ENCODE measurements at places on chromosomes 13 and 19.

- no peak for ATAC-seq
Measured at GRCh38 chr13:97432232-97432916, 1.6 kb upstream of the RAP2A start.

GRCh38 chr19:35618857-35619256 lies 6.3 kb downstream of the HAUS5 start:
- ATAC-seq, result peak; percentile 41

- ATAC-seq, result no peak
Measured at GRCh38 chr19:5138606-5139582, 170.0 kb downstream of the KDM4B start.

DNA sequence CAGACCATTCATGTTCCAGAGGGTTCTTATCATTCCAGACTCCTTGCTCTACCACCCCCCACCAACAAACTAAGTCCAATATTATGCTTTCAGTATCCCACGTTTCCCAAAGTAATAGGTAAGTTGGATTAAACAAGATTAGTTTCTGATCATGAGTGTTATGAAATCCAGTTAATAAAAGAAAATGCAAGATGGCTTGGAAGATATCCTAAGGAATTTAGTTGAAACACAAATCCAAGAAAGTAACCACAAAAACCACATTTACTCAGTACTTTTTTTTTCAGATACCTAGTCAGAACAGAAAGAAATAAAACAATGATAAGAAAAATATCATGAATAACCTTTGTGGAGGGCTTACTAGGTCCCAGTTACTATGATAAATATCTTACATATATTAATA lies 119.4 kb upstream of the MIR17HG start:
- no peak for ATAC-seq

DNA sequence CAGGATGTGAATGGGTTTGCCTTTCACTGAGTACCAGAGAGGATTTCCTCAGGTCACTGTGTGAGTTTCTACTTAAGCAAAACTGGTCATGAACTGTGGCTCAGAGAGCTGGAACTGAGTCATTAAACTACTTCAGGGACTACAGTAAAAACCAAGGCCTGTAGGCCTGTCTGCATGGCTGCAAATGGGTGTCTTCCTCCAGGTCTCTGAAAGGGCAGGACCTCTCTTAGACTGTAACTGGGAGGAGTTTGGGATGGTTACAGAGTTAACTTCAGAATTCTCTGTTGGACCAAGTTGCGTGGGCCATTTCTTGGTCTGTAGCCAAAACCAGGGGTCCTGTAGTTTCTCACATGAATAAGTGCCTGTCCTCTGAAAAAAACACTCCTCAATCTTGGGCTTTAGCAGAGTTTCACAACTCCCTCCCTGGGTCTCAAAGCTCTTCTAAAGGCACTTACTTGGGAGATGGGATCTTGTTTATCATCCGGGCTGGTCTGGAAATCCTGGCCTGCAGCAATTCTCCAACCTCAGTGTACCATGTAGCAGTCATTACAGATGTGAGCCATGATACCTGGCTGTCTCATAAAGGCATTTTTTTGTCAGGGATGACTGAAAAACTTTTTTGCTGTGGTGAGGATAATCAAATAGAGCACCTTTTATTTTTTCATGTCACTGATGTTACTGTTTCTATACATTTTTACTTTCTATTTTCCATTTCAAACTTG lies 19.7 kb downstream of the ZNF714 start:
- ATAC-seq, result no peak

DNA sequence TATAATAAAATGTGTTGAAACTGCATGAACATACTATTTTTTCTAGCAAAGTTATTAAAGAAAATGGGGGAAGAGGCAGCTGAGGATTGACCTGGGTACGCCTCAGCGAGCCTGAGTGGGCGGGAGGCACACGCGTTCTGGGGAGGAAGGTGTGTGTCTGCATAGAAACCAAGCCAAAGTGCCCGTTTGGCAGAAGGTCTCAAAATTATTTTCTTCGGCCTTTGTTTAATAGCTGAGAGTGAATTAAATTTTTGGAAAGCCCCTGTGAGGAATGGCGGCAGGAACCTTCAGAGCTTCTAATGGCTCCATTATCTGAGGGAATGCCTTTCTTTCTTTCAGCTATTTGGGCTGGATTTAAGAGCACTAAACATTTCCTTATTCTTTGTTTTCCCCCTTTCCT lies 5.2 kb downstream of the ZIC2 start:
- no peak for ATAC-seq

DNA sequence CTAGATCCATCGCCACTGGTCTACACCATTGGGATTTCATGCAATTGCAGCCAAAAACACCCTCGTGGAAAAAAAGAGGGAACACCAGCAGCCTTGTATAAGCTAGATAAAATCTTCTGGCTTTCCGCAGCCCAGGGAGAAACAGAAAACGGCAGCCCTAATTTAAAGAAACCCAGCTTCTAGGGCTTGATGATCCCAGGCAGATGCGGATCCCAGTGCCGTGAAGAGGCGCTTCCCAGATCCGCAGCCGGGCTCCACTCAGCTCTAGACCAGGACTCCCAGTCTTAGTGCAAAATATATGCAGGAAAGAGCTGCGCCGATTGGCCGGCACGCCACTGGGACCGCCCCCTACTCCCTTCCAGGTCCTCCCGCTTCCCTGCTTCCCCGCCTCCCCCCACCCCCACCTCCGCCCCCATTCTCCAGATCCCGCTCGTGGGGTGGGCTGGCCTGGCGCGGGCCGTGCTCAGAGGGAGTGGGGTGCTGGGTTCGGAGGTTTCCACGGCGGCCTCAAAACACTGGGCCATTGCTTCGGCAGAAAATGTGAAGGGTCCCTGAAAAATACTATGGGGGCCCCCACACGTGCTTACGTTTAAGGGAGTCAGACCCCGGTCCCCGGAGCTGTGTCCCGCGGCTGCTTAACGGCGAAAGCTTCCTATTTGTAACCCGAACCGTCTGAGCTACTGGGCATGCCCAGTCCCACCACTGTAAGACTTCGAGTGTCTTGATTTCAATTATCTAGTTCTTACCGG lies 63.1 kb downstream of the SERP2 start:
- peak; percentile 91 for ATAC-seq

GRCh38 chr19:21699197-21699596 lies 68.2 kb downstream of the ZNF100 start:
- no peak for ATAC-seq

DNA sequence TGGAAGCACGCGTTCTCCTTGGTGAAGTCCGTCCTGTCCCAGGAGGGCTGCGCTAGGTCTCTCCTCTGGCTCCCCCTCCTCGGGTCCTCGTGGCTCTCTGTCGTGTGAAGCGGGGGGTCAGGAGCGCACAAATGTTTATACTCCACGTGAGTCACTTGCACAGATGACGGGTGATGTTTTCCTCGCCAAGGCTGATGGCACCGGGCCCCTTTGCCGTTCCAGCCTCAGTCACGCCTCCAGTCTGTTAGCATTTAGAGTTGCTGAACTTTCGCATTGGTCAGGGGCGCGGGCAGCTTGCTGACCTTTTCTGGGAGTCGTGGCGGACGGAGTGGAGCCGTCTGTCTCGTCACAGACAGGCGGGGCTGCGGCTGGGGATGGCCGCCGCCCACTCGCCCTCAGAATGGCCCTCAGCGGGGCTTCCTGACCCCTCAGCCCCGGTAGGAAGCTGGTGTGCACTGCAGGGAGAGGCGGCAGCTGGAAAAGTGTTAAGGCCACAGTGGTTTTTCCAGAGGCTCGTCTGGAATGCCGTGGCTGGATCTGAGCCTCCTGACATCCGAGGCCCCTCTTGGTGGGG lies 13.7 kb downstream of the KLHL26 start:
- ATAC-seq, result no peak

DNA sequence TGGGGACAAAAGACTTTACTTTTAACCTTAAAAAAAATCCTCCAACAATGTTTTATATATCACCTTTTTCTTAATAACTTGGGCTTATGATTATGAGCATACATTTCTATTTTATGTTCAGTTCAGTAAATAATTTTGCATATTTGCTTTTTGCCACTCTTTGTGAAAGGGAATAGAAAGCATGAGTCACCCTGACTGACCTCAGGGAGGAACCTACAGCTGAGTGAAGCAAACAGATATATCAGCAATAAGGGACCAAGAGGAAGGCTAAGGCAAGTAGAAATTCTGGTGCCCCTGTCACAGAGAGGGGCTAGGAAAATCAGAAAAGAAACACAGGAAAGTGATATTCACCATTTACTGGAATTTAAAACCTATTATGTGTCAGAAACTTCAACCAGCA lies 37.2 kb upstream of the SOHLH2 start:
- ATAC-seq, result 0 out of 3 replicates have a peak, but pooled peaks have one; percentile 32

DNA sequence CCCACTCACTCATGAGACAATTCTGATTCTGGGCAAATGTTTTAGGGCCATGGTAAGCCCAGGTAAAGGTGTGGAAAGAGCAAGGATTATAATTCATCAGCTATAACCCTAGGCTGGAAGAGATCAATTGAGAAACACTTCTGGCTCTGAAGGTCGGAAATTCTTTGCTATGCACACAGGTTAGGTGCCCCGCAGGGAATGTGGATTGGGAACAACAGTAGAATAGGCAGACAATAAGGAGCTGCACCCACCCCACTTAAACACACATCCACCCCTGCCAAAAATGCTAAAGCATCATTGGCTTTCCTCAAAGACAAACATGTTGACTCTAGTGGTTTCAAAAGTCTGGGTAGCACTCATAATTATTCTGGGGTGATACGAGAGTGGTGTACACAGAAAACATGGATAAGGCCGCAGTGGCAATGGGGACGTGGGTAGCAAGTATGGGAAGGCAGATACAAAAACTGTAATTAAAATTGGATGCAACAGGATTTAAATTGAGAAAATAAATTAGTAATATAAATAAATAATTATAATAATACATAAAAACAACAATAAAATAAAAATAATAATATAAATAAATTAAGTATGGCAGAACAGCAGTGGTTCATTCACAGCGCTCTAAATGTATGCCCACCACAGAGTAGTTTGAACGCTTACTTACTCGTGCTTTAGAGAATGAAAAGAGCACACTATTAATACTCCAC lies 8.6 kb downstream of the EFNB2 start:
- ATAC-seq, result no peak

DNA sequence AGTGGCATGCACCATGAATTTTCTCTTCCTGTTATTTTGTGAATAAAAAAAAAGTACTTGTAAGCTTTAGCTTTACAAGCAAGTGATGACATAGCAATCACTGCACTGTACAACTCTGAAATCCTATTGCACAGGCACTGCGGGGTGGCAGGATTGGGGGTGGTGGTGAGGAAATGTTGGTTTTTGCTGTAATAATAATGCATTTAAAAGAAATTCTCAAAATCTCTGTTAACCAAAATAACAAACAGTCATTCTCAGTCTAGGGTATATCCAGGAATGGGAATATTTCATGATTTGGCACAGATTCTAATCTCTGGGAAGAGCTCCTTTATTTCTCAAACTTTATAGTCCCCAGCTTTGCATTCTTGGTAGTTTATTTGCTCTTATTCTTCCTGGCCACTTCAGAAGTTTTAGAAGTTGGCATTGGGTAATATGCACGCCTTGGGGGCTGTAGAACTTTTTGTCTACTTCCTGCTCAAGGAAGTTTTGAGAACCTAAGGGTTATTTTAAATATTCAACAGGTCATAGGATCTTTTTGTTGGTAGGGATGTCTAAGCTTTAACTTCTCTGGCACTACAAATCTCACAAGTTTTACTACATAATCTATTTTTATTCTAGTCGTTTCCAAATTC lies 353.0 kb upstream of the KLF12 start:
- no peak for ATAC-seq

DNA sequence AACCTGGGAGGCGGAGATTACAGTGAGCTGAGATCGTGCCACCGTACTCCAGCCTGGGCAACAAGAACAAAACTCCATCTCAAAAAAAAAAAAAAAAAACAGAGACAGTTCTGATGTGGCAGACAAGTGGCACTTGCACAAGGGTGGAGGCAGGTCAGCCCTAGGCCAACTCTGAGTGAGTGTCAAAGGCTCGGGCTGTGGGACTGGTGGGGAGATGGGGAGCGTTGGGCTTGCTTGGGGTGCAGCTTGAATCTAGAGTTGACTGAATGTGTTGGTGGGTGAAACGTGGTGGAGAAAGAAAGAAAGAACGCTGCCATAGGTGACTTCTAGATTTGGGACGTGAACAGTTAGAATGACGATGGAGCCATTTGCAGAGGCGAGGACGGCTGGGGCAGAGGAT lies 121.3 kb upstream of the SPACA7 start:
- no peak for ATAC-seq

DNA sequence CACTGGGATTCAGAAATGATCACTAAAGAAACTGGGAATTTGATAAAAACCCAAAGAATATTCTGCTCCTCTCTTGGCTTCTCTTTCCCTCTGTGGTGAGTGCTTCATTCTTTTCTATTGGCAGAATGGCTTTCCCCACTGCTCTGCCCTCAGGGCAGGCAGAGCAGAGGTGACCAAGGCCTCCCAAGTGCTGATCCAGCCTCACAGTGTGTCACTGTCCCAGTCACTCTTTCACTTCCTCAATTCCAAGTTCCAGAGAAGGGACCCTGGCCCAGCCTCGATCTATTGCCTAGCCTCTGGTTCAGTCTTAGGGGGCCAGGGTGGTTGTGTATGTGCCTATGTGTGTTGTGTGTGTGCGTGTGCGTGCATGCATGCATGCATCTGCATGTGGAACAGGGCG lies 180.6 kb upstream of the TMTC4 start:
- ATAC-seq, result no peak

- ATAC-seq, result no peak
Measured at GRCh38 chr13:41563341-41563983, 106.1 kb downstream of the RGCC start.

DNA sequence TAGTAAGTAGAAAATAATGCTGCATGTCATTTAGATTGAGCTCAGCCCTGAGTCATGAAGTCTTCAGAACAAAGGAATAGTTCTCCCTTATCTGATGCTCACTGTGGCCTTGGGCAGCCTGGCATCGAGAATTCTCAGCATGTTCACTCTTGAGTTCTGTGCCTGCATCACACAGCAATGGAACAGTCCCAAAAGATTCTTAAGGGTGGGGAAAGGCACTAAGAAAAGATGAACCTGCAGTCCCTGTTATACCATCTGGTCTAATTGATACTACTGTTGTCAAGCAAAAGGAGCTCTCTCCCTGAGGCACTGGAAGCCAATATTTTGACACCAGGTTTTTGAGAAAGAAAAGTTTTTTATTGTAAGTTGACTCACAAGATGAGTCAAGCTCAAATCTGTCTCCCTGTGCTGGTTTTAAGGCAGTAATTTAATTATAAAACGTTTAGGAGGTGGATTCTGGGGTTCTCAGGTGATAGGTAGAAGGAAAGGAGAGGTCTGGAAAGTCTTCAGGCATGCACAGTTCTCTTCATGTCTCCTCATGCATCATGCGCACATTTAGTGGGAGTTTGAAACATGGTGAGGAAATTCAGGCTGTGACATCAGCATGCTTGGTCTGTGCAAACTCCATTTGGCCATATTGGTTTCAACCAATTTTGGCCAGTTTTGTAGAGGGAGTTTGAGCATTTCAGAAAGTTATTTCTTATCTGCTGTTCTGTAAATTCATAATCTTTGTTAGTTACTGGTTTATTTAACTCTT lies 38.1 kb upstream of the ZNF766 start:
- ATAC-seq, result peak; percentile 37

GRCh38 chr13:101230271-101230890 lies 185.9 kb downstream of the NALCN start:
- no peak for ATAC-seq

Measured in SK-N-SH treated with all-trans-retinoic acid at 6 μM for 48 hours (cell line).